ENCODE measurements at places on chromosomes 5 and 9.

DNA sequence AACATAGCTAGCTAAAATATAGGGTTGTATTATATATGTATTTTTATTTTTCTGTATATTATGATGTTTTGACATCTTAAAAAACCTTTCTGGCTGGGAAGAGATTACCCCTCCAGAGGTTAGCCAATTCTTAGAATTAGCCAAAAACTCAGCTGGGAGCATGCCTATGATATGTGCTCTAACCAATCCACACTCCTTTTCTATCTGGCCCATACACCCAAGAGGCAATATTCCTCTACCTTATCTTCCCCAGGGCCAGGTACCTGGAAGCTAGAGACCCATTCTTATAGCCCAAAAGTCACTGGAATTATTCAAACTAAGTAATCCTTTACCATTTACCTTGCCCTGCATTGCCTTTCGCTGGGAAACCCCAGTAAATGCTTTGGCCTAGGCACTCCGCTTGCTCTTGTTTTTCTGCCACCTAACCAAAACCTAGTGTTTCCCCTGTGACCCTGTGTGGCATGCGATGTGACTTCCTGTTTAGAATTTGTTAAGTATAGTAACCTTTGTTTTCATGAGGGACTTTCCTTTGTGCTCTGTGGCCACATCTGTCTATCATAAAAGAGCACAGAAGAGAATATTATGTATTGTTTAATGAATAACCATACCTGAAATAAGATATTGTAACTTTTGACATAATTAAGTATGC, 37.4 kb downstream of the CSNK1G3 start:
- DNase-seq: no peak

DNA sequence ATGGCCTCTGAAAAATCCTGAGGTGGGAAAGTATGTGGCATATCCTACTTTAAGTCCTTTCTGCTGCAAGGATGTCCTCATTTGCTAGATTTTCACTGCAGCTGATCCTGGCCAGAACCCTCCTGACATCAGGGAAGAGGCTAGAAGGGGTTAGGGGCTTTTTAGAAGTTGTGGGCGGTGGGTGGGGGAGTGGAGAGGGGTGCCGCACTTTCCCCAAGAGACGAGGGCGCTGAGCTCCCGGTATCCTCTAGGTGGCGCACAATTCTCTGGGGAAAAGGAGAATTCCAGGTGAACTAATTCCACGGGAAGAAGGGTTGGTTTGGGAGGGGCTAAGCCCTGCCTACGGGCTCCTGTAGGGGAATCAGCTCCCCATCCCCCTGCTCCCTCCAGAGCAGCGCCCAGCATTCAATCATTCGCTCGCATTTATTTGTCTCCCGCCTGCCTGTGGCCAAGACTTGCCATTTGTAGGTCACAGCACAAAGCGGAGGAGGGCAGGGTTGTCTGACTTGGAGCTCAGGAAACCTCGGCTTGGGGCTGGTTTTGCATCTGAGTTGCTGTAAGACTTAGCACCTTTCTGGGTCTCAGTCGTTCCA, 42.9 kb upstream of the HAND1 start:
- peak; percentile 14 for DNase-seq

GRCh38 chr5:152676196-152676595, 271.1 kb upstream of the NMUR2 start:
- DNase-seq: no peak

- DNase-seq: no peak
Measured at GRCh38 chr5:163502521-163502920, 2.9 kb upstream of the MAT2B start.

- DNase-seq: no peak
Measured at GRCh38 chr5:2740876-2741555, 10.5 kb downstream of the IRX2 start.

DNA sequence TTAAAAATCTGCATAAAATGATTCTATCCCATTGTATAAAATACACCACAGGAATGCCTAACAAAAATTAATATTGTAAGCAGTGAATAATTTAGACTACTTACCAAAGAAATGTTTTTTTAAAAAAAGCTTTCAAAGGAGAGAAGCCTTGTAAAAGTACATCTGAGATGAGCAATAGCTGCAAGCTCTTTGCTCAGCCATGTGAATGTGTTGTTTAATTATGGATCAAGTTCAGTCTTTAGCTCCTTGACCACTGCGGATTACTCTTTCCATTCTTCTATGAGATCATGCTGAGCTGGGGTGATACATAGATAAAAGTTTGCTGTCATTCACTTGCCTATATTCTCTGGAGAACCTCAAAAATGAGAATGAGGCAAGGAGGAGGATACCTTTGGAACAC, 782.4 kb upstream of the ZNF608 start:
- DNase-seq: no peak

GRCh38 chr9:14526504-14526903, 166.7 kb downstream of the ZDHHC21 start:
- no peak for DNase-seq

- DNase-seq: no peak
Measured at GRCh38 chr5:18091758-18092157, 457.5 kb downstream of the TAF11L14 start.

- no peak for DNase-seq
Measured at GRCh38 chr9:132997591-132997990, 19.1 kb downstream of the GFI1B start.

GRCh38 chr9:4762108-4762885, 21.3 kb upstream of the AK3 start:
- DNase-seq: peak; percentile 84

DNA sequence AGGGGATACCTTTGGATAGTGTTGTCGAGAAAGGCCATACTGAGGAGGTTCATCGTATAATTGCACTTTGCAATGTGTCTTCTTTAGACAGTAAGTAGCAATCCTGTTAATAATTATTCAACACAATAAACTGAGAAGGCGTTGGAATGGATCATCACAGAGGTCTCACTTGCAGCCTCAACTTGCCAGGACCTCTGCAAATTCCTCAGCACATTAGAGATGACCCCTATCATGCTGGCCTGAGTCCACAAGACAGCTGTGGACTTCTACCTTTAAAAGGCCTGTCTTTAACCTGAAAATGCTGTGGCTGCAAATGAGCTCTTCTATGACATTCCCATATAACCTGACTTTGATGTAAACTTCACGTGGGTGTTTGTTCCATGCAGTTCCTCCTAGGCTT, 14.1 kb downstream of the SH3TC2 start:
- DNase-seq: no peak

GRCh38 chr5:134833340-134834032, 12.3 kb upstream of the C5orf24 start:
- DNase-seq: no peak

DNA sequence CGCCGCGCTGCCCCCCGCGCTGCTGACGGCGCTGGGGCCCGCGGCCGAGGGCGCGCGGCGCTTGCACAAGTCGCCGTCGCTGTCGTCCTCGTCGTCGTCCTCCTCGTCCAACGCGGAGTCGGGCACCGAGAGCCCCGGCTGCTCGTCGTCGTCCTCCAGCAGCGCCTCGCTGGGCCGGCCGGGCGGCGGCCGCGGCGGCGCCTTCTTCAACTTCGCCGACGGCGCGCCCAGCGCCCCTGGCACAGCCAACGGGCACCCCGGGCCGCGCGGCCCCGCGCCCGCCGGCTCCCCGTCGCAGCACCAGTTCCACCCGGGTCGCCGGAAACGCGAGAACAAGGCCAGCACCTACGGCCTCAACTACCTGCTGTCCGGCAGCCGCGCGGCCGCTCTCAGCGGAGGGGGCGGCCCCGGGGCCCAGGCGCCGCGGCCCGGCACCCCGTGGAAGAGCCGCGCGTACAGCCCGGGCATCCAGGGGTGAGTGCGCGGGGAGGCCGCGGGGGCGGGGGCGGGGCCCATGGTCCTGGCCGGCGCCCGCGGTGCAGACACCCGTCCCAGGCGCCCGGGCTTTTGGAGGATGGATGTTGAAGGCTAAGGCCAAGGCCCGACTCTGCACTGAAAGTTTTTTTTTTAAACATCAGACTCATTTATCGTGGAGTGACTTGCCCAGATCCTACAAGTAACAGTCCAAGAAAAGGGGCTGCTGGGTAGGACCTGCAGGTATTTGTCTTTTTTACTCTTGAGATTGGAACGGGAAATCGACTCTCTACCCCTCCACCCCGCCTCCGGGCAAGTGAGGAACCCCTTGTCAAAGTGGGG, 1.2 kb downstream of the TENT4A start:
- no peak for DNase-seq

- DNase-seq: no peak
Measured at GRCh38 chr9:105146677-105147076, 97.8 kb upstream of the SLC44A1 start.

DNA sequence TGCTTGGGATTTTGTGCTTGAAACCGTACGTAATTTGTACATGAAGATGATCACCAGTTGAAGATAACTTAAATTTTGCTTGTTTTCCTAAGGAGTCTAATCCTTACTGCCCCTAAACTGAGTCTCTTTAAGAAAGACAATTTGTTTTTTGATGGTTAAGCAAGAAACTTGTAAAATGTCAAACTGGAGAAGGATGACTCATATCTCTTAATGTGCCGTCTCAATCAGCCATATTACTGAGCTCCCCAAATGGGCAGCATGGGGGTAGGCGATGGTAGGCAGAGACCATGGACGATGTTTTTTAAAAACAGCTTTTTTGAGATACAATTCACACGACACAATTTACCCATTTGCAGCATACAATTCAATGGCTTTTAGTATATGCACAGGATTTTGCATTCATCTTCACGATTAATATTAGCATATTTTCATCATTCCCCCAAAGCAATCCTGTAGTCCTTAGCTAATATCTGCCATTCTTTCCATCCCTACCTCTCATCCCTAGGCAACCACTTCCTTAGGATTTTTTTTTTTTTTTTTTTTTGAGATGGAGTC, 14.3 kb downstream of the ARHGAP26 start:
- DNase-seq: no peak

GRCh38 chr5:123438244-123438643, 15.0 kb upstream of the CEP120 start:
- no peak for DNase-seq

- no peak for DNase-seq
Measured at GRCh38 chr5:131323378-131323777, 59.5 kb downstream of the CDC42SE2 start.

DNA sequence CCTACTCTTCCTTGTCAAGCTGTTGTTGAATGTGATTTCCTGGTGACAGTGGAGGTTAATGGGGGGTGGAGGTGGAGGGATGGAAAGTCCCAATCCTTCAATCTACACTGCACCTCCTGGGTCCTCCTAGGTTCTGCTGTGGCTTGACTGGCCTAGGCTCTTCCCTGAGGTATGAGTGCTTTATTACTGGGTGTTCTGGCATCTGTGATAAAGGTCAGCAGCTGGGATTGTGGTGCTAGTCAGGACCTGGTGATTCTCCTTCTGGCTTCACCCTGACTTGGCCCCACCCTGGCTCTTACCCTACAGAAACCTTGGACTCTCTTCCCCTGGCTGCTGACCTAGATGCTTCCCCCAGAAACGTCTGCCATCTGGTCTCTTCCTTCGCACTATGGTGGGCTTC, 194.3 kb downstream of the ARHGEF28 start:
- no peak for DNase-seq

DNA sequence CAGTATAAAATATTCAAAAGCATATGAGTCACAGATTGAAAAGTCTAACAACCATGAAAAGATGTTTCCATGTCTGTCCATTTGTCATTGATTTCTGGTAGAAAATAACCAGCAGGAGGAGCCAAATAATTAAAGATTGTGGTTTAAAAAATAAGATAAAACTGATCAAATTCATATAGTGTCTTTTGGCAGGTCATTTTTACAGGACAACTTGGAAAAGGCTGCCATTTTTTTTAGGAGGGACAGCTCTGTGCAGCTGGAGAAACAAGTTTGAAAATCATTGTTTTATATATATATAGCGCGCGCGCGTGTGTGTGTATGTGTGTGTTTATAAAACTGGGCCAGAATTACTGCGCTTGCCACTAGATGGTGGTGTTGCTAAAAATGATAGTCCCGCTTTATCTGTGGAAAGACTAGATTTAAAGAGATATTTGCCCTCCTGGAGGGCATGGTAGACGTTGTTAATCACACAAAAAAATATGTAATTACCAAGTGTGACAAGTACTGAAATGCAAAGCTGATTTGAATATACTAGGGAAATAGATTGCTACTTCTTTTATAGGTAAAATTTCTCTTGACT, 1.3 kb upstream of the TRMO start:
- peak; percentile 79 for DNase-seq

- no peak for DNase-seq
Measured at GRCh38 chr9:14348373-14349145, 34.6 kb upstream of the NFIB start.

GRCh38 chr5:145072889-145073288, 762.3 kb downstream of the PRELID2 start:
- no peak for DNase-seq

GRCh38 chr9:136982232-136983051, at the start of gene LCNL1:
LCNL1 (plus strand) TSS chr9:136982993; CDS start chr9:136983587, 594 bp downstream.
- no peak for DNase-seq

- DNase-seq: no peak
Measured at GRCh38 chr5:72692231-72692637, 124.2 kb upstream of the TNPO1 start.

- no peak for DNase-seq
Measured at GRCh38 chr9:33798545-33798944, 3.2 kb downstream of the PRSS3 start.

DNA sequence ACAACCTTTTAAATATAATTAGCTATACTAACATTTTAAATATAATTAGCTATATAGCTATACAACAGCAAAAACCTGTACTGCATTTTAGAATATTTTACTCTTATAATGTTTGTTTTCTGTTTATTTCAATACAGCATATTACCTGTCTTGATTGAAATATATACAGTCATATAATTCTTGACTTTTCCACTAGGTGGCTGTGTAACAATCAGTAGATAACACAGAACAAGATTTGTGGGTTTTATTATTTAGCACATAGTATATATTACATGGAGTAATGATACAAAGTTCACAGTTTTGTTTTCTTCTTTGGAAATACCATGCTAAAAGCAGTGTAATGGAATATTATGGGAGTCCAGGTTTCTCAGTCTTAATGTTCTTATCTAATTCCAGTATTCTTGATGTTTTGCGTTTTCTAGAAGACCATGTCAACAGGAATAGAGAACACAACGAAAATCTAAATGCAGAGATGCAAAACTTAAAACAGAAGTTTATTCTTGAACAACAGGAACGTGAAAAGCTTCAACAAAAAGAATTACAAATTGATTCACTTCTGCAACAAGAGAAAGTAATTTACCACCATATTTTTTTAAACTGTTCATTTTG, 13.3 kb downstream of the HMMR start:
- peak; percentile 32 for DNase-seq

GRCh38 chr5:30387974-30388632, 805.4 kb upstream of the CDH6 start:
- DNase-seq: no peak

GRCh38 chr5:106454651-106455415, 1215.9 kb downstream of the EFNA5 start:
- peak; percentile 35 for DNase-seq

- DNase-seq: no peak
Measured at GRCh38 chr5:175079707-175080106, 355.3 kb downstream of the MSX2 start.
